Right ventricle myocardium superior (tissue), 1 donor: ENCODE measurements at places on chromosomes 2 and 18. TPM values are rescaled to one million over a fixed set of nuclear protein-coding genes. Genes with fewer than 3 reads are reported as not detected.

Gene COL4A4
- total RNA-seq, result 10.3 TPM

Gene GLB1L
- total RNA-seq, result 1.4 TPM

Gene ARHGAP25
- 7.3 TPM for total RNA-seq

Gene SKOR2
- total RNA-seq, result not detected

Gene LIPG
- 0.19 TPM for total RNA-seq

Gene GCG
- total RNA-seq, result not detected

Gene CIB4
- total RNA-seq, result not detected

Gene SAG
- total RNA-seq, result not detected

GRCh38 chr2:209208211-209208610 is 215.6 kb upstream of the MAP2 start:
- DNase-seq, result no peak

DNA sequence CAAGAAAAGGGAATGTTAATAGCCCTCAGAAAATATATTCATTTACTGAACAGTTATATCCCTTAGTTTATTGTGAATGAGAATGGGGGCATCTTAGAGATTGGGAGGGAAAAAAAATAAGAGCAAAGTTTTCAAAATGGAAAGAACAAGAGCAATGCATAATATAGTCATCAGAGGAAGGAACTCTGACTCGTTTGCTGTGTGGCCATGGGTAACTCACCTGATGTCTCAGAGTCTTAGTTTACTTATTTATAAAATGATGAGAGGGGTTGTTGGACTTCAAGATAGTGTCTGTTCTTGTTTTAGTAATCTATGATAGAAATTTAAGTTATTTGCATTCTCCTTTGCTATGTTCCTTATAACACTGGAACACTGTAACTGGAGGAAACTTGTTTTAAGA is 70.7 kb downstream of the EML4 start:
- no peak for DNase-seq

GRCh38 chr2:60335533-60336237 is 217.8 kb downstream of the BCL11A start:
- DNase-seq, result no peak

DNA sequence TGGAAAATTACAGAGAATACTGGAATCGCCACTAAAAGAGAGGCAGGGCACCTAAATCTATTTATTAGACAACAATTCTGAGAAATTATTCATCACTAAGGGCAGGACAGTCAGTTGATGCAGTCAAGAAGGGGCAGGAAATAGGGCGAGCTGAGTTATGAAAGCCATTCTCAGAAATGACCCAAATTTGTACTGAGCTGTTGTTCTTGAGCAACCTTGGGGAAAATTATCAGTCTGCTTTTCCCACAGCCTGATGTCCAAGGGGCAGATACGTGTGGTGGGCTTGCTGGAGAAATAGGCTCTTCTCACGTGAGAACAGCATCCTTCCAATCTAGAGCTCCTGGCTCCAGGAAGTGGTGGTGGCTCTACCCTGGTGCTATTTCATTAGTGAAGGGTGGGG is 38.6 kb downstream of the STON1 start:
- no peak for DNase-seq

DNA sequence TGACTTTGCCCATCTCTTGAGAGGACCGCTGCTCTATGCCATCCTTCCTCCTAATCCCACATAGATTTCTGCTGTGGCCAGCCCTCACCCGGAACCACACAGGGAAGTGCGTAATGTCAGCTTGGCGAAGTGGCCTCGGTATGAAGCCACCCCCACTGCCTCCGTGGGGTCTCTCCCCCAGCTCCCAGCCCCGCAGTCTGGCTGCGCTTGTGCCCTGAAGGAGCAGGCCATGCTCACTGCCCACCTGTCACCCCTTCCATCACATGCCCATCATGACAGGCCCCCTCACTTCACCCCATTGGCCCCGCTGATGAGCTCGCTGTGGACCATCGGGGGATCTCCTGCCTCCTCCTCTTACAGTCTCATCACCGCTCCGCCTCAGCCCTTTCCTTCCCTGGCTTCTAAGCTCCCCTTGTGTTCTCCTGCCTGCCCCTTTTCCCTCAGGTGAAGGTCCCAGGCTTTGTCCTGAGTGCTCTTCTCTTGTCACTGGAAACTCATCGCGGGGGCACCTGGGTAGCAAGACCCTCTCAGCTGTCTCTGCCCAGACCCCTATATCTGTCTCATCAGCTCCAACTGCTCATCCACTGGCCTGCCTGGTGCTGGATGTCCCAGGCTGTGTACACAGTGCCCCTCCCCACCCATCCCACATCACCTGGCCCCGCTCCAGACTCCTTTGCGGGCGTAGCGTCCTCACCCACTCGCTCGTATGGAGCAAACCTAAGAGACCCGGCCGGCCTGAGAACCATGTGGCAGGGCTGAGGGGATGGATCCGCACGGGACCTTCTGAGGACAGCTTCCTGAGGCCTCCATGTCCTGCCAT is 81.7 kb downstream of the GLI2 start:
- peak; percentile 30 for DNase-seq

GRCh38 chr2:47784352-47784851 is 1.5 kb downstream of the MSH6 start:
- DNase-seq, result no peak

DNA sequence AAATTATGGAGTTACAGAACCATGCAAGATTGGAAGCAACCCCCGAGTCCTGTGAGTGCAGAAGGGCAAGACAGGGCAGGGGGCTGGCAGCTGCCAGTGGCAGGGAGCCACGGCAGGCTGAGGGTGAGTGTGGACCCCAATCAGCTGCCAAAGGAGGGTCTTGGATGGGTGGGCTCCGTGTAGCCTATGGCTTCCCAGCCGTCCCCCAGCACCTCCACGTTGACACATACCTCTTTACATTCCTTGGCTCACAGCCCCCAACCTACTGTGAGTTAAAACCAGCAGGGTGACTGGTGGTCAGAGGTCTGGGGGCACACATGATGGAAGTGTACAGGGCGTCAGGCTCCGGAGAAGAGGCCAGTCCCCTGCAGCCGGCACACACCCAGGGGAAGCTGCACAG is 60.9 kb upstream of the SALL3 start:
- no peak for DNase-seq

GRCh38 chr2:125746321-125747164 is 909.4 kb upstream of the GYPC start:
- no peak for DNase-seq

DNA sequence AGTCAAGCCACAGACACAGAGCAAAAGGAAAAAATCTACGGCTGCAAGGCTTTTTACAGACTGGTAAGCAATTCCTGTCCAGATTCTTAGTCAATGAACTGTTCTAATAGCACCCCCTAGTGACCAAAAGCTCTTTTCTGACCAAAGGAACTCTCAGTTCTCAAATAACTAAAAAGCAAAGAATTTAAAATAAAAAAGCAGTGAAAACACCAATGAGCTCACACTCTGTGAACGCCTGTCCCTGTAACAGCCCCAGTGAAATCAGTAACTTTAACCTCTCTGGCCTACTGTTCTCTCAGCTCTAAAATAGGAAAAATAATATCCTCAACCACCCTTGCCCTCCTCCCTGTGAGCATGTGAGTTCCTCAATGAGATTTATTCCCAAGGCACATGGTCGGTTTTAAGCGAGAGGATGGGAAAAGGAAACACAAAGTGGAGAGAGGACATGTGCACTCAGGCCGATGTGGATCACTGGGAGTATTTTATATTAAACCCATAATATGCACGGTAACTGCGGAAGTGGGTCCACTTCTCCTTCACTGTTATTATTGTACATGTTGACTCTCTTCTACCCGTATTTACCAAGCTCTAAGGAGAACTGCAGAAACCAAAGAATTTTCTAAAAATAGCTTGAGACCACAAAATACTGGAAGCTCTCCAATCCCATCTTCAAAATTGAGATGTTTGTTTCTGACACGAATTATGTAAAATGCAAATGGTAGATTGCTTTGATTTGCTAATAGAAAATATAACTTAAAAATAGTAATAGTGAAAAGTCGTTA is 128.5 kb downstream of the STK39 start:
- no peak for DNase-seq

DNA sequence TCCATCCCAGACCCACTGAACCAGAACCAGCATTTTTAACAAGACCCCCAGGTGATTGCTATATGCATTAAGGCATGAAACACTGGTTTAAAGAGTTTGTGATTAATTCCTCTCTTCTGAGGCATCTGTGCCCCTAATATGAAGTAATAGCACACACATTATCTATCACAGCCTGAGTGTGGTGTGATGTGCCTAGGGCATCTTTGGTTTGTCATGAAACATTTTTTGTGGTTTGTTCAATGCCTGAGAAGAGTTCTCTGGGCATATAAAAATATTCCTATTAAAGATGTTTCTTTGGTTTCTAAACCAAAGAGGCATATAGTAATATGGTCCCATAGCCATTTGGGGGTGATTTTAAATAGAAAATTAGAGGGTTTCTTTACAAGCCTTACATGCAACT is 221.7 kb upstream of the SPOPL start:
- no peak for DNase-seq

GRCh38 chr18:62717169-62717924 is 2.0 kb downstream of the PHLPP1 start:
- no peak for DNase-seq

GRCh38 chr2:10329580-10329879 is 26.8 kb downstream of the HPCAL1 start:
- DNase-seq, result no peak

- no peak for DNase-seq
These were observed 41.3 kb downstream of the VPS54 start for GRCh38 chr2:63977904-63978303.

DNA sequence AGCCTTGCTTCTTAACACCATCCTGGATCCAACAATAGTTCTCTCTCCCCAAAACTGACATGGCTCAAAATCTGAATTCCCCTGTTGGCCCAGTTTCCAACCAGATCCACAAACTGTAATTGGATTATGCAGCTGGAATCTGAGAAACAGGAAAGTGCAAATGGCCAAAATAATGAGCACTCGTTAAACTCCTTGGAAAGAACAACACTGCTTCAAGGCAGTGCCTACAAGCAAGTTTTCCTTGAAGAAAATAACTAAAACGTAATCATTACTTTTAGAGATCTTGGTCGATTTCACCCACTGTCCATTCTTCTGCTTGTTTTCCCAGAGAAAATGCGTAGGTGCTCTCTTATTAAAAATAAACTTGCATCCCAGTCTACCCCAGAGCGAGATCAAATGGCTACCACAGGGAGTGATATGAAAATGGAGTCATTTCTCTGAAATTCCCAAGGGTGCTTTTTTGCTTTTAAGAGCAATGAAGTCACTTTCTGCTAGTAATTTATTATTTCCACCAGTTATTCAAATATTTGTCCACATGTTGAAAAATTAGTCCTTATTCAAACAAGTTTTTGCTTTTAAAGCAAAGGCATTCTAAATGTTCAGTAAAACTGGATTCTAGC is 264.2 kb downstream of the C1D start:
- DNase-seq, result no peak

DNA sequence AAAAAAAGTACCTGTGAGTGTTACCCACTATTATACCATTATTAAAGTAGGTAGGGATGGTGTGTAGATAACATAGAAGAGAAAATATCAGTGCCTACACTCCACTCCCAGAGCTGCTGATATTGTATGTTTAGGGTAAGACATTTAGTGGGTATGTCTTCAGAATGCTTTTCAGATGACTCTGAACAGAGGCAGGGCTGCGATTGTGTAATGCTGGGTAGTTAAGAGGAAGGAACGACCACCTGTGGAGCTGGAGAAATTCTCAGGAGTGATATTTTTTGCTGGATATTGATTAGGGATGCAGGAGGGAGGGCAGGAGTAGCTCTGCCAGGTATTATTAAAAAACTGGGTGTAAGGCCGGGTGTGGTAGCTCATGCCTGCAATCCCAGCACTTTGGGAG is 2.8 kb downstream of the CNOT11 start:
- no peak for DNase-seq

GRCh38 chr18:21853016-21853415 is 112.4 kb downstream of the MIB1 start:
- DNase-seq, result no peak

GRCh38 chr2:106804161-106804560 is 81.8 kb downstream of the ST6GAL2 start:
- no peak for DNase-seq

GRCh38 chr18:58895385-58895784 is 30.7 kb downstream of the ZNF532 start:
- DNase-seq, result no peak

DNA sequence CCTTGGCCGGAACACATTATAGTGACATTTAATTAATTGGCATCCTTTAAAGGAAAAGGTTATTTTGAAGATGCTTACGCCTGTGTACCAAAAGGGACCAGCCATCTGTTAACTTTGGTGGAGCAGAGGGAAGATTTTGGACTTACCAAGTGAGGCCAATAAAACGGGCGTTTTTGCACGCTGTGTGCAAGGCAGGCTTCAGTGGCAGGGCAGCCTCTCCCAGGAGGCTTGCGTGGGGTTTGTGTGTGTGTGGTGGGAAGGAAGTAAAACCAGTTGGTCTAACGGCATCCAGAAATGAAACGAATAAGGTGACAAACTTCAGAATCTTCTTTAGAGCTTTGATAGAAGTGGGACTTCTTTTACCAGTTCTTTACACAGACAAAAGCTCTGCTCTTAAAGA is 191.7 kb downstream of the PRKCE start:
- DNase-seq, result no peak

DNA sequence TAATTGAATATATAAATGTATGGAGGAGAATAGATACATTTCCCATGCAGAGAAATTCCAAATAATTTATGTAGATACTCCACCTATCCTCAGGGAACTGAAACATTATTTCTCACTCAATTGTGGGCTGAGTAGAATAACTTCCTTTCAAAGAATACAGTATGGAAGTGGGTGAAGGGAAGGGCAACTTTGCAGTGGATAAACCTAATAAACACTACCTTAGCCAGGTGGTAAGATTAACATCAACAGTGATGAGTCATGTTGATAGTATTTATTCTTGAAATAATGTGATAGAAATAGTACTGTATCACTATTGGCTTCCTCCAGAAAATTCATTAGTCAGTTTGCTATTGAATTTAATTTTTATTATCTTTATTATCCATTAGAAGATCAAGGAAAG is 716.4 kb upstream of the CHAC2 start:
- DNase-seq, result no peak

- no peak for DNase-seq
These were observed 118.3 kb downstream of the SH3RF3 start for GRCh38 chr2:109247340-109247739.

DNA sequence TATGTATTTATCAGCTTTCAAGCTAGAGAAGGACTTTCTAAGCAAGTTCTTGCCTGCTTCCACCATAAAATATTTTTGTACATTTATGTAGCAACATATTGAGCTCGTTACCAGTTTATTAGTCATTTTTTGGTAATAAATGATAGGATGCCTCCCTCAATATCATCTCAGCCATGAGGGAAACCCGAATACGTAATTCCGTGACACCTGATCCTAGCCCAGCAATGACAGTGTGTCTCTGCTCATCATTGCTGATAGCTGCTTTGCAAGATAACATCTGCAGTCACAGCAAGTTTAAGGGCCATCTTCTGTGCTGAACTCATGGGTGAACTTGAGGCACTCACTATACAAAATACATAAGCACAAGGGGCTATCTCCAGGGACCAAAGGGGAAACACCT is 62.2 kb downstream of the COL6A3 start:
- no peak for DNase-seq
